ENCODE measurements at places on chromosomes 11 and 22.

DNA sequence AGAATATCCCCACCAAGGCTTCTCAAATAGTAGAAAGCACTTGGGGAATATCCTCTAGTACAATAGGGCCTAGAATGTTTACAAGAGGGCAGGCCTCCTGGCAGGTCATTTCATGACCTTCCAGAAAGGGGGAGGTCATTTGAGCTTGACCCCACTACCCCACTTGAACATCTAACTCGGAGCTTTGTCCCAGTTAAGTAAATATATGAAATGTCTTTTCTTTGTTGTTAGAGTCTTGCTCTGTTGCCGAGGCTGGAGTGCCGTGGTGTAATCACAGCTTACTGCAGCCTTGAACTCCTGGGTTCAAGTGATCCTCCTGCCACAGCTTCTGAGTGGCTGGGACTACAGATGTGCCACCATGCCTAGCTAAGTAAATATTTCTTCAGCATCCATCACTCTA is 108.4 kb downstream of the ABTB2 start:
- no peak for DNase-seq

DNA sequence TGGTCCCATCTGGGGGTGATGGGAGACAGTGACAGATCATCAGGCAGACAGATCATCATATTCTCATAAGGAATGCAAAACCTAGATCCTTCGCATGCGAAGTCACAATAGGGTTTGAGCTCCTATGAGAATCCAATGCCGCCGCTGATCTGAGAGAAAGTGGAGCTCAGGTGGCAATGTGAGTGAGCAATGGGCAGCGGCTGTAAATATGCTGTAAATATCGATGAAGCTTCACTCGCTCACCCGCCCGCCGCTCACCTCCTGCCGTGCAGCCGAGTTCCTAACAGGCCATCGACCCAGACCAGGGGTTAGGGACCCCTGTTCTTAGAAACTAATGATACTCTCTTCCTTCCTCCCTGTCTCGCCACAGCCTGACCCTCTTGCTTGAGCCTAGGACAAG is 9.4 kb upstream of the PLA2G6 start:
- no peak for DNase-seq

DNA sequence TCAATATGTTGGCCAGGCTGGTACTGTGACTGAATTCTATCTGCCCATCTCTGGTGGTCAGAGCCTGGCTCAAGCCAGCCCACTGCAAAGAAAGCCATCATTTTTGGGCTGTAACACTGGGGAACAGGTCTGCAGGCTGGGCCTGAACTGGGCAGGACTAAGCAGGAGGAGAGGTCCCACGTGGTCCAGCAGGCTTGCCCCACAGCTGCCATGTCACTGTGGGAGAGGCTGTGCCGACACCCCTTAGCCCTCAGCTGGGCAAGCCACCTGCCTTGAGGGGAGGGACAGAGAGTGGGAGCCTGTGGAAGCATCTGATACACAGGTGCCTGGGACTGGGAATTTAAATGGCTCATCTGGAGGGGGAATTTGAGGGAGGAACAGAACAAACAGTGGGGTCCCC is 66.7 kb upstream of the CLTCL1 start:
- DNase-seq, result no peak

DNA sequence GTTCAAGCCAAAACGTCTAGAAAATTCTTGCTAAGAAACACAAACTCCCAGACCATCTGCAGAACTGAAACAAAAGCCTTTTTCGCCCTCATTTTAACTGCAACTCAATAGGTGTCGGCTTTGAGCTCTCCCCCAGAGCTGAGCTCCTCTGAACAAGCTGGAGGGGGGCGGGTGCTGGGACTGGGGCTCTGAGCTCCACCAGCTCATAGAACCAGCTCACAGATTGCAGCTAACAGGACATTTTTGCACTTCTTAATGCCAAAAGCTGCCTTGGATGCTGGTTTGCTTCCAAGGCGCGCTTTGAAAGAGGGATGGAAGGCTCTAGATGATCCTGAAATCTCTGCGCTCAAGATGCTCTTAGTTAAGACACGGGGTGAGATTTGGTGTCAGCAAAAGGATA is 6.0 kb upstream of the YWHAH start:
- DNase-seq, result no peak

- no peak for DNase-seq
Measured at GRCh38 chr22:45308957-45309421, 745 bp upstream of the FAM118A start.

- DNase-seq, result no peak
Measured at GRCh38 chr11:15897211-15897960, 459.0 kb downstream of the SOX6 start.

DNA sequence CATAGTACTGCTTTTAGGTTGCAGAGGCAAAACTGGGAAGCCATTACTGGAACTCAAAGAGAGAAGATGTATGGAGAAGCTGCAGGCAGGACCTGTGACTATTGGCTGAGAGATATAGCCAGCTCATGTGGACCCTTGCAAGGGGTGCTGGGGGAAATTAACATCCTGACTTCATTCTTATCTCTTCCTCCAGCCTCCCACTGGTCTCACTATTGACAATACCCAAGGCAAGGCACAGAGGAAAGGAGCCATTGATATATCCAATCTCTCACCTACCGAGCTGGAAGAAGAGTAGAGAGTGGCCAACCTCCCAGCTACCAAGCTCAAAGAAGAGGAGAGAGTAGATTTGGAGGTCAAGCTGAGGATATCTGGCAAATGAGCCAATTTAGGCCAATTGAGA is 36.8 kb upstream of the ZBED5 start:
- no peak for DNase-seq

GRCh38 chr11:1782831-1783724 is 19.4 kb upstream of the CTSD start:
- no peak for DNase-seq
